ENCODE measurements at places on chromosomes 1 and 21. TPM values are rescaled to one million over a fixed set of nuclear protein-coding genes. Genes with fewer than 3 reads are reported as not detected.

DNA sequence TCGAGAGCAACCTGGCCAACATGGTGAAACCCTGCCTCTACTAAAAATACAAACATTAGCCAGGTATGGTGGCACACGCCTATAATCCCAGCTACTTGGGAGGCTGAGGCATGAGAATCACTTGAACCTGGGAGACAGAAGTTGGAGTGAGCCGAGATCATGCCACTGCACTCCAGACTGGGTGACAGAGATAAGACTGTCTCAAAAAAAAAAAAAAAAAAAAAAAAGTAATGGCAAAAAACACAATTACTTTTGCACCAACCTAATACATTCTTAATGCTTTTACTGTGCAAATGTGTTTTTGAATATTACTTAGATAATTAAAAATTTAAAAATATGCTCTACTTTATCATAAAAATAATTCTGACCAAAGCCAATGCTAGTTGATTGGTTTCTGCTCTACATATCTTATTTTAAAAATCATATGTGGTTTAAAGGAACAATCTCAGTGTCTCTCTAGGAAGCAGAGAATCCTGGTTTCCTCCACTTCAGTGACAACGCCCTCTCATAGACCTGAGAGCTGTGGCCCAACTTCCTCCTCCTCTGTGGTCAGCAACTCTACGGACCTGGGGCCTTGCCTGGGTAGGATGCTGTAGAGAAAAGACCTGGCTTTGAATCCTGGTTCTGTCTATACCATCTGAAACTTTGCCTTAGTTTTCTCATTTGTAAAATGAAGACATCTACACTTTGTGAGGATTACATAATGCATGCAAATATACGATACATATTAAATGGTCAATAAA lies 64.7 kb downstream of the TGFBR3 start:
- DNase-seq, result no peak

DNA sequence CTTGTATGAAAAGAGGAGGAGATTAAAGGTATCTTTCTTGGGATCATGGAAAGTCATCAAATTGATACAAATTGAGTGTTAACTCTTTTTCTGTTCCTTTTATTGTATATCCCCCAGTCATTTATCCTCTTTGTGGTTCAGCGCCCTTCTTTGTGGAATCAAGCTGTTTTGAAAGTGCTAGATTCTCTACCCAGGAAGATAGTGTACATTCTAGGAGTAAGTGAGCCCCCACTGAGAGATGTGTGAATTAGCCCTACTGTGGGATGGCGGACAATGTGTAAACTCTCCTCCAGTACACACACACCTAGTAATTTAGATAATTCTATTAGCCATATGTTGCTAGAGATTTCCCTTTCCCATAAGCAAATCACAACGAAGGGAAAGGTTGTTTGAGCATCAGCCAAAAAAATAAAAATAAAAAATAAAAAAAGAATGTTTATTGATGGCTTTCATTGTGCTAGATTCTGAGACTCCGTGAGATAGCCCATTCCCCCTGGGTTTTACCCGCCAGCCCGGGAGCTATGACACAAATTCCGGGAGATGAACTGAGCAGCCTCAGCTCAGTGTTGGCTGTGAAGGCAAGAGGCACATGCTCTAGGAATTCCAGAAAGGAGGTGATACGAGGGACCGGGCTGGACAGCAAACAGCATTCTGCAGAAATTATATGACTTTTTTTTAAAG lies 378.4 kb upstream of the RUNX1 start:
- DNase-seq, result no peak

GRCh38 chr1:32989160-32990050 lies 24.8 kb upstream of the RNF19B start:
- peak; percentile 82 for DNase-seq

DNA sequence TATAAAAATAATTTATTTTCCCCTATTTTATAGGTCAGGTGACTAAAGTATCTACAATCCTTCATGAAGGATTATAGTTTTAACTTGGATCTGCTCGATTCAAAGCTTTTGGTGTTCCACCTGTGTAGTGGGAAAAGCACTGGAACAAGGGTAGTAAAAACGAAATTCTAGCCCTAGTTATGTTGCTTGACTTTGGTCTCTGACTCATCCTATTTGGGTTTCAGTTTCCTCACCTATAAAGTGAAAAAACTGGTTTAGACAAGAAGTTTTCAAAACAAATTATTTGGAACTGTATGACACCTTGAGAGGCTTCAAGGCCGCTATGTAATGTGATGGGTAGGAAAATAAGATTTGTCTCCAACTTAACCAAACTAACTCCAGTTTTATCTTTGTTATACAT lies 505.2 kb upstream of the ZRANB2 start:
- no peak for DNase-seq

- no peak for DNase-seq
These were observed 59.2 kb upstream of the KCNK2 start for GRCh38 chr1:215023155-215023832.

DNA sequence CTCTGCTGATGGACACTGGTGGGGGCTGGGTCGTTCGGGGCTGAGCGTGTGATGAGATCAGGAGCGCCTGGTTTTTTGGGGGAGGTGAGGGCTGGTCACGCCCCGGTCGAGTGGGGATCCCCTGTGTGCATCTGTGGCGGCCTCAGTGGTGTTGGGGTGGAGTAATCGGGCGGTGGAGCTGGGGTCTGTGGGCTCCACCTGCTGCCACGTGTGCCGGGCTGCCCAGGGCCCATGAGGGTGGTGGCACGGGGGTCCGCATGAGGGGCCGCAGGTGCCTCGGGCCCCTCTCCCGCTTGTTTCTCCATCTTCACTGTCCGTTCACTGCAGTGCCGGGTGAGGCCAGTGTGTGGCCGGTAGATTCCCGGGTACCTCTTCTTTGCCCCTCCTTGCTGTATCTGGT lies 17.2 kb downstream of the PRKCZ start:
- DNase-seq, result no peak

DNA sequence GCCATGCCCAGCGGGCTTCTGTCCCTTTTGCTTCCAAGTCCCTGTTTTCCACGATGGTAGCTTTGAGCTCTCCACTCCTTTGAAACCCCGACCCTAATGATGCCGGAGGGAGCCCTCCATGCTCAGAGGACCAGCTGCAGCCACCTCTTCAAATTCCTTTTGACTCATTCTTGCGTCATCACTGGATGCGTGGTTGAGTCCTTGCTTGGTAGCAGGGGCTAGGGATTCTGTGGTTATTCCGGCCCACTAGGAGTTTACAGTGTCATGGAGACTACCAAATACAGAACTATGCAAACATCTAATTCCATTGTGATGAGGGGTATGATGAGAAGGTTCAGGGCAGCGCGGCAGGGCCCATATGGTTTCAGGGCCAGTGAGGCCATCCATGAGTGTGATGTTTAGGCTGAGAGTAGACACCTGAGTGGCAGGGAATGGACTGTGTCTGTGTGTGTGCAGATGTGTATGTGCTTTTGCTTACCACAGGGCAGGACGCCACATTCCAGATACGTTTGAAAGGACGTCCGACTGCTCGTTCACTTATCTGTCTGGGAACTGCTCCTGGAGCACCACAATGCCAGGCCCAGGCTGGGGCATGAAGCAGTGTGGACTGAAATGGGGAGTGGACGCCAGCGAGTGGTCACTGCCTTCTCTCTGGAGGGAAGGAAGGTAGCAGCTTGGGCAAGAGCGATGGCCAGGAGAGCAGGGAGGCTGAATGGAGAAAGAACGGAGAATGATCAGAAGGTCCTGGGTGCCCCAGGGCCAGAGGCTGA lies 30.4 kb upstream of the ZBTB21 start:
- DNase-seq, result peak; percentile 39

- DNase-seq, result no peak
These were observed 69.4 kb downstream of the PKN2 start for GRCh38 chr1:88753506-88753905.

- peak; percentile 70 for DNase-seq
These were observed 71.4 kb upstream of the PAPPA2 start for GRCh38 chr1:176391621-176392020.

DNA sequence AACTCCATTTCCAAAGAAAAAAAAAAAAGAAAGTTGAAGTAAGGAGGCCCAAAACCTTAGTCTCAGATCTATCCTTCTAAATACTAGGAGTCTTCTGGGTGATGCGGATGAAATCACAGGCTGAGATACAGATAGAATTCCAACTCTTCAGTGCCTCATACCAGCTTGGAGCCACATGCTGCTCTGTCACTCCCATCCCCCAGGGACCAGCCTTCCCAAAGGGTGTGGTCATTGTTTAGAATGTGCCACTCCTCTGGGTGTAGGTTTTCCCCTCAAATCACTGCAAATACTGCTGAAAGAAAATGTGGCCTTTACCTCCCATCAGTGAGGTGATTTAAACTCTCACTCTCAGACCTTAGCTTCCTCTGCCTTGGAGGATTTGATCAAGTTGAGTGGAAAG lies 112.9 kb downstream of the CDC7 start:
- DNase-seq, result no peak

Gene RNU1-2
- not detected for polyA plus RNA-seq

Gene TMEM82
- polyA plus RNA-seq, result not detected

Gene OR2L5
- polyA plus RNA-seq, result not detected

Gene FMO3
- polyA plus RNA-seq, result 0.46 TPM

Gene C1orf232
- polyA plus RNA-seq, result not detected

Gene UBE2U
- polyA plus RNA-seq, result not detected

Gene SPATA17
- 0.06 TPM for polyA plus RNA-seq

Data from spleen (tissue), 13 donors.